ENCODE measurements at places on chromosomes 4 and X.

DNA sequence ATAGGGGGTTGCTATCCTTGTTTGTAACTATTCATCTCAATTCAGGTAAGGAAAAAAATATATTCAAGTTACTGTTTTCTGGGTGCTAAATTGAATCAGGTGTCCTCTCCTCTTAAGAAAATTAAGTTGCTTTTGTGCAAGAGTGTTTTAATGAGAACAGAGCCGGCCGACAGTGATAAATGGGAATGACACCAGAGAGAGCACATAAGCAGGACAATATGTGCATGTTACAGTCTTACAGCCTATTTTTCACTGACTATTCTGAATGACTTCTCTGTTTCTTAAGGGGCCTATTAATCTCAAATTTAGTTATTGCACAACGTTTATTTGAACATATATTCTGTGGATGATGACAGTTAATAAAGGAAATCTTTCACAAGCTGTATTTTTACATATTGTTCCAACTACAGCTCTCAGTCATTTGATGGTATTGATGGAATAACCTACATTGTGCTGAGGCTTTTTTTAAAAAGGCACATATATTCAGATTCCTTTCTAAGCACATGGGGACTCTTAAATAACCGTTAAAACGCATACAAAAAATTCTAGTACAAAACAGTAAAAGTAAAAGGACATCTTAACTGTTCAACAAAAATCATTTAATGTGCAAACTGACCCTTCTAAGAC lies 68.4 kb downstream of the SLC10A7 start:
- no peak for DNase-seq

DNA sequence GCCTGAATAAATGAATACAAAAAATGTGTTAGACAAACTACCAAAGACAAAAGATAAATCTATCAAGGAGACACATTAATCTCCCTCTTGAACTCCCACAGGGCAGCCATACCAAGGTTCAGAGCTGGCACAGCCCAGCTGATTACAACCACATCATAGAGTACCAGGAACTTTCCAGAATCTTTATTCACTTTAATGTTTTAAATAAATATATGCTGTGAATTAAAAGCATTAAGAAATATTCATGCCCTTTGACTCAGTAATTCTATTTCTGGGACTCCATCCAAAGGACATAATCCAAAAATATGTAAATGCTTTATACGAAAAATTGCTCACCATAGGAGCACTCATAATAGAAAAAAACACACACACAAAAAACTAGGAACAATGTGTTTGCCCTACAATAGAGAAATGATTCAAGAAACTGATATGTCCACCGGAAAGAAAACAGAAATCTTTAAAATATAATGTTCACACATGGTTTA lies 126.0 kb downstream of the LDB2 start:
- no peak for DNase-seq

- DNase-seq: peak; percentile 80
Observed at GRCh38 chr4:154332681-154333421, 158.7 kb downstream of the DCHS2 start.

- DNase-seq: no peak
Observed at GRCh38 chr4:102627831-102628523, 126.8 kb downstream of the NFKB1 start.

DNA sequence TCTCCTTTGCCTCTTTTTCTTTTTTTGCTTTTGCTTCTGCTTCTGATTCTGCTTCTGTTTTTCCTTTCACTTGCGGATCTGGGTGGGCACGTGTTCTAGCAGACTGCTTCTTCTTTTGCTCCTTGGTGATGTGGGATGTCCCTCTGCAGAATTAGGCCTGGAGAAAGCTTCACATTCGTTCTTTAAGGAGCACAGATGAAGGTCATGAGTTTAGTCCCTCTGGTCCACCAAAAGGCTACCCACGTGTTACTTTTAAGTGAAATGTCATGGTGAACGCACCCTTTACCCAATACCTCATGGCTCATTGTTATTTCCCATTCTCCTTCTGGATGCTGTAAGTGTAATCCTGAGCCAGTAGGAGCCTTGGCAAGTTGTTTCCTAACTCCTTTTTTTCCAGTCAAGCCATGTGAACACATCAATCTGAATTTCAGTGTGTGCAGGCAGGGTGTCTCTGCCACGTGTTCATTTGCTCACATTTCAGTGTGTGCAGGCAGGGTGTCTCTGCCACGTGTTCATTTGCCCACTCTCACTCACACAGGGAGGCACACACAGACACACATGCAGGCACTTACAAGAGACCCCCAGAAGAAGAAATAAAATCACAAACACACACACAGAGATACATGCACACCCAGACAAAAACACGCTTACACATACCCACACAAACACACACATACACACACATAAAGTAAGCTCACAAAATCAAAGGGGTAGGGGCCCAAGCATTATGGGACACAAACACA lies 36.9 kb downstream of the NBDY start:
- DNase-seq: no peak

All from upper lobe of left lung (tissue), 6 donors.